ENCODE measurements at places on chromosomes 6 and 20. TPM values are rescaled to one million over a fixed set of nuclear protein-coding genes. Genes with fewer than 3 reads are reported as not detected.

GRCh38 chr6:52503323-52503747 is 73.5 kb downstream of the TRAM2 start:
- DNase-seq = no peak

- no peak for DNase-seq
Measured at GRCh38 chr6:25278261-25278913, 787 bp upstream of the CARMIL1 start.

DNA sequence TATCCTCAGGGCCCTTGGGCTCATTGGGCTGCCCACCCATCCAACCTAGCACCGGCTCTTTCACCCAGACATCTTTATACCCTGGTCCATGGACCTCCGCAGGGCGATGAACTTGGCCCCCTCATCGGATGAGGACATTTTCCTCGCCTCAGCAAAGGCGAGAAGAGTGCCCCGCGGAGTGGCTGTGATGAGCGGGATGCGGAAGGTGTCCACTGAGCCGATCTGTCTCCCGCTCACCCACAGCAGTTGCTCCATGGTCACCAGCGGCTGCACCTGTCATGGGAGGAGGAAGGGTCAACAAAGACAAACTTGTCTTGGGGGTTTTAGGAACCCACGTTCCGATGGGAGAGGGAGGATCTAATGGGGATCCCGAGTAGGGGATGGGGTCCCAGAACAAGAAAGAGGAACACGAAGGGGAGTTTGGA is 690 bp downstream of the NEU1 start:
- no peak for DNase-seq

The RNF182 gene
- total RNA-seq = not detected

The SLC35D3 gene
- not detected for total RNA-seq

The F13A1 gene
- total RNA-seq = 0.65 TPM

The TUBB2B gene
- total RNA-seq = 0.54 TPM

The CAGE1 gene
- total RNA-seq = 0.47 TPM

The ESR1 gene
- total RNA-seq = 0.05 TPM
